Astrocyte of the spinal cord (primary cell): ENCODE measurements at places on chromosomes 13 and 19.

- DNase-seq, result peak; percentile 73
Measured at GRCh38 chr13:46894568-46894967, 2.3 kb downstream of the HTR2A start.

GRCh38 chr19:43812688-43813087 lies 10.4 kb upstream of the LYPD5 start:
- DNase-seq, result no peak

DNA sequence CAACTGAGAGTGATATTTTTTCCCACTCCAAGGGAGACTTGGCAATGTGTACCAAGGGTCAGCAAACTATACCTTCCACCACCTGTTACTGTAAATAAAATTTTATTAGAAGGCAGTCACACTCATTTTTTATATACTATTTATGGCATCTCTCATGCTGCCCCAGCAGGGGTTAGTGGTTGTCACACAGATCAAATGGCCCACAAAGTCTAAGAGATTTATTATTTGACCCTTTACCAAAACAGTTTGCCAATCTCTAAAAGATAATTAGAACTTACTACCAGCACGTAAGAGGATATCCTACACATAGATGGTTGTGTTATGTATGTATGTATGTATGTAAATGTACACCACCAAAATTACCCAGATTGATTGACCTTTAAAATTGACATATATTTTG lies 185.1 kb downstream of the PRR20E start:
- no peak for DNase-seq

DNA sequence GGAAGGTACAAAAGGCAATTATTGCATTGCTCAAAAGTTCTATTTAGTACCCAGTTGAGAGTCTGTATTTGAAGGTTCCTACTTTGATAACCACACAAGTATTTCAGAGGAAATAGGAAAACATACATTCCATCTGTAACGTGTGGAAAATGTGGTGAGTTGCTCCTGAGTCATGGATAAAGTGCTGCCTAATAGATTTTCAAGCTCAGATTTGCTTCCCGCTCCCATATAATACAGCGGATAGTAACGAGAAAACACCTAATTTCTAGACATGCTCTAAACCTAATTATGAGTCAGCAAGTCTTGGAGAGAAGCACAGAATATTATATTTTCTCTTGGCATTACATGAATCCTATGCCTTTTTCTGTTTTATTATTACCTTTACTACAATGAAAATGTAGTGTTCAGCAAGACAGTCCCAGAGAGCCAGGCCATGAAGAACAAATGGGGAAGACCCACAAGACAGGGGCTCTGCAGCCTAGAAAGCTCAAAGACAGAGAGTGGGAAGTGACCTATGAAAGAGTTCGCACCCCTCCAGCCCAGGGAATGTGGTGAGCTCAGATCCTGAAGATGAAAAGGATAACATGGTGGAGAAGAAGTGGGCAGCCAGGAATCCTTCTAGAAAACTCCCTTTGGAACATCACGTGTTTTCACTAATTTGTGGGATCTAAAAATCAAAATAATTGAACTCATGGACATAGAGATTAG lies 116.1 kb downstream of the STARD13 start:
- DNase-seq, result peak; percentile 93

DNA sequence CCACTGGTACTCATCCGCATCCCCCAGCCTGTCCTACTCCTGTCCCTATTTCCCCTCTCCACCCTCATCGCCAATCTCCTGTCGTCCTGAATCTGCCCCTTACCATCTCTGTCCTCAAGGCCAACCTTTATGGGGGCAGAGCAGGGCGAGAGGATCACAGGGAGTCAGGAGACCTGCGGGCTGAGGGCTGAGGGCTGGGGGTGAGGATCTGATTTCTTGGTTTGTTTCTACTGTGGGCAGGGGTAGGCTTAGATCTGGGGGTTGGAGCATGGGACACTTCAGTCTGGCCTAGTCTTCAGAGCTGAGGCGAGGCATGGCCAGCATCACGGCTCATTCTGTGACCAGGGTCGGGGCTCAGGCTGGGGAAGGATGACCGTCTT lies 16.5 kb upstream of the ERCC1 start:
- DNase-seq, result no peak

DNA sequence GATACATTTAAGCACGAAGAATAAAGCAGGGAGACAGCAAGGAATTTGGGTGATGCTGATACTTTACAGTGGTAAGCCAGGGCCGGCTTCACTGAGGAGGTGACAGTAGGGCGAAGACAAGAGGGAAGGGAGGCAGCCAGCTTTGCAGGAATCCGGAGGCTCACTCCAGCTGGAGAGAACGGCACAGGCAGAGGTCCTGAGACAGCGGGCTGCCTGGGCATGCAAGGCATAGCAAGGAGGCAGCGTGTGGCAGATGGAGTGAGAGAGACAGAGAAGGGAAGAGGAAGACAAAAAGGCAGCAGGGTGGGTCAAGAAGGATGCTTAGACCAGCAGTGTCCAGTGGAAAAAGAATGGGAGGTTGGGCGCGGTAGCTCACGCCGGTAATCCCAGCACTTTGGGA lies 83.2 kb upstream of the WASF3 start:
- no peak for DNase-seq

- no peak for DNase-seq
Measured at GRCh38 chr13:80463673-80464352, 122.9 kb upstream of the SPRY2 start.

- DNase-seq, result peak; percentile 91
Measured at GRCh38 chr19:41299755-41300089, 10.2 kb upstream of the CCDC97 start.

- no peak for DNase-seq
Measured at GRCh38 chr13:102900193-102900608, 54.4 kb downstream of the ERCC5 start.

DNA sequence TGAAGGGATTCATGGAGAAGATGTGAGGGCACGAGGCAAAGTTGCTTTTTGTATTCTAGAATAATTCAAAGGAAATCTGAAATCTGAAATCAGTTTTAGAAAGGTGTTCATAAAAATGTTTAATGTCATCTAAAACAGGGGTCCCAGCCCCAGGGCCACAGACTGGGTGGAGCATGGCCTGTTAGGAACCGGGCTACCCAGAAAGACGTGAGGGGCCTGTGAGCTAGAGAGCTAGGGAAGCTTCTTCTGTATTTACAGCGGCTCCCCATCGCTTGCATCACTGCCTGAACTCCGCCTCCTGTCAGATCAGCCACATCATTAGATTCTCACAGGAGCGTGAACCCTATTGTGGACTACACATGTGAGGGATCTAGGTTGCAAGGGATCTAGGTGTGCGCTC lies 151.2 kb downstream of the USP12 start:
- DNase-seq, result no peak

- peak; percentile 54 for DNase-seq
Measured at GRCh38 chr13:113616991-113617749, 32.6 kb downstream of the TFDP1 start.

GRCh38 chr13:24276306-24276705 lies 33.1 kb upstream of the C1QTNF9 start:
- no peak for DNase-seq

DNA sequence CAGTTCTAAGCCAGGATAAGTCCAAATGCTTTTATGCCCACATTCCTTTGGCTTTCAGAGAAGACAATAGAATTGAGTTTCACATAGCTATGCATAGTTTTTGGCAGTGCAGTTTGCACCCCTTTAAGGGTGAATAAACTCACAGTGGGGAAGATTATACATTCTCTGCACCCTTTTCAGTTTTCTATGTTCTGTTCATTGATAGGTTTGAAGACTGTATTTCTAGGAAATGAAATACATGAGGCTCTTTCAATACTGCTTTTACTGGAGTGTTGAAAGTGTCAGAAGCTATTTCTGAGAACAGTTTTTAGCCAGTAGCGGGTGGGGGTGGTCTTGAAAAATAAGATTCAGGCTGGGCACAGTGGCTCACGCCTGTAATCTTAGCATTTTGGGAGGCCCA lies 46.2 kb downstream of the IPO5 start:
- no peak for DNase-seq

- no peak for DNase-seq
Measured at GRCh38 chr19:12695997-12696365, 450 bp downstream of the FBXW9 start.

GRCh38 chr13:49977992-49978391 lies 18.9 kb upstream of the TRIM13 start:
- DNase-seq, result no peak

- DNase-seq, result no peak
Measured at GRCh38 chr13:112182846-112183531, 116.0 kb downstream of the SOX1 start.

GRCh38 chr13:53014495-53015443 lies 13.8 kb upstream of the OLFM4 start:
- no peak for DNase-seq

DNA sequence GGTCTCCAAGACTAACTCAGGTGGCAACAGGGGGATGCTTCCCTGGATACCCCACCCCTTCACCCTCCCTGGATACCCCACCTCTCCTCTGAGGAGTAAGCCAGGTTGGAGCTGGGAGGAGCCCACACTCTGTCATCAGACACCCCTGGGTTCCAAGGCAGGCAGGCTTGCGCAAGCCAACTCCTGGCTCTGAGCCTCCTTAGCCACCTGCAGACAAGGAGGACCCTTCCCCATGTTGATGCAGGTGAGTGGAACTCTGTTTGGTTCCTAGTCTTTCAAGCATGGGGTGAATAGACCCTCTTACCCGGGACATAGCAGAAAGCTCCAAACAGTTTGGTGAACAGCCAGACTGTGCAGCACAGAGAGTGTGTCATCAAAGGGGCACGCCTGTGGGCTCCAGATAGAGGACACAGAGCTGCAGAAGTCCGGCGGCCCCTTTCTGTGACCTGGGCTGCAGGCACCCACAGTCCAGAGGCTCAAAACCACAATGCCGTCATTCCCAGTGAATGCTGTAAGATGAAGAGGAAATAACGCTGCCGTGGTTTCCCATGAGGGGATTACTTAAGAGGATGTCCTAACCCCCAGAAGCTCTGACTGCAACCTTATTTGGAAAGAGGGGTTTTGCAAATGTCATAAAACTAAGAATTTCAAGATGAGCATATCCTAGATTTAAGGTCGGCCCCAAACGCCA lies 12.1 kb upstream of the HAS1 start:
- peak; percentile 60 for DNase-seq

DNA sequence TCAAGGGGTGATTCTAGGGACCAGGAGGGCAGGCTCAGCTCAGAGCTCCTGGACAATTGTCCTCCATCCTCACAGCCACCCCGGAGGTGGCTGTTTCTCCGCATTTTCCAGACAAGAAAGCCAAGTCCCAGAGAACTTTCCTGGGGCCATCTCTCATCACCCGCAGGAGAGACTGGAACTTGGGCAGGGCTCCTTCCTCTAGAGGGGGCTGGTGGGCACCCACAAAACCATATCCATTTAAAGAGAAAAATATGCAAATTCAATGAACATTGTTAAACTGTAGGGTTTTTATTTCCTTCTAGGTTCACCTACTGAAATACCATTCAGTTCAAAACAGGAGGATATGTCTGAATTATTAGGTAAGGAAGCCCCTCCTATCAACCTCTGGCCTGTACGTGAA lies 16.6 kb downstream of the SPACA7 start:
- DNase-seq, result no peak

DNA sequence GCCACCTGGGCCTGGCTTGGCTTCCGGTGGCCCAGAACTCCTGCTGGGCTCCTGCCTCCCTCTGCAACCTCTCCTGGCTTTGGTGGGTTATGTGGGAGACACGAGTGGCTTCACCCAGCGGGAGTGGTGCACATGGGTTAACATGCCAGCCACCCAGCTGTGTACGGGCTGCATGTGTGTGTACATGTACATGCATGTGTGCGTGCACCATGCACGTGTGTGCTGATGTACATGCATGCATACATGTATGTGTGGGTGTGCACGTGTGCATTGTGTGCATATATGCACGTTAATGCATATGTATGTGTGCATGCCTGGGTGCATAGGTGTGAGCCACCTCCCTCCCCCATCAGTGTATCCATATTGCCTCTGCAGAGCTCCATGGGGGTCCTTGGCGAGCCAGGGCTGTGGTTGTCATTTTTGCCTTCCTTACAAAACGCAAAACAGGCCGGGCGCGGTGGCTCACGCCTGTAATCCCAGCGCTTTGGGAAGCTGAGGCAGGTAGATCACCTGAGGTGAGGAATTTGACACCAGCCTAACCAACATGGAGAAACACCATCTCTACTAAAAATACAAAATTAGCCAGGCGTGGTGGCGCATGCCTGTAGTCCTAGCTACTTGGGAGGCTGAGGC lies 12.5 kb downstream of the GNA11 start:
- no peak for DNase-seq

GRCh38 chr19:16139752-16140151 lies 3.7 kb upstream of the HSH2D start:
- DNase-seq, result no peak

DNA sequence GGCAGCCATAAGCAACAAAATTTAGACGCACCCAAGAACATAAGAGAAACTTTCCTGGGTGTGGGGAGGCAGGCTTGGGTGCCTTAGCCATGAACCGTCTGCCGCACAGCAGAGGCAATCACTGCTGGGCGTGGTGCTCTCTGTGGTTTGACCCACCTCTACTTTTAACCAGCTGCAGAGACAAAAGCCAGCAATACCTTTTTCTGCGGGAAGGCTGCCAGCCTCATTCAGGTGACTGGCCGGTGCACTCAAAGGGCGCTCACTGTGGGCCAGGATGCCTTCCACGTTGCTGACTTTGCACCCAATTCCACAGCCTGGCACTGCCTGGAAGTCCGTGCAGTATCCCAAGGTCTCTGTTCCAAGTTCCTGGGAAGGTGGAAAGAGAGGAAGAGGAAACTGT lies 69.1 kb downstream of the ATP7B start:
- no peak for DNase-seq

GRCh38 chr13:98966019-98966418 lies 11.8 kb downstream of the DOCK9 start:
- DNase-seq, result no peak
